ENCODE measurements at places on chromosomes 4 and X.

DNA sequence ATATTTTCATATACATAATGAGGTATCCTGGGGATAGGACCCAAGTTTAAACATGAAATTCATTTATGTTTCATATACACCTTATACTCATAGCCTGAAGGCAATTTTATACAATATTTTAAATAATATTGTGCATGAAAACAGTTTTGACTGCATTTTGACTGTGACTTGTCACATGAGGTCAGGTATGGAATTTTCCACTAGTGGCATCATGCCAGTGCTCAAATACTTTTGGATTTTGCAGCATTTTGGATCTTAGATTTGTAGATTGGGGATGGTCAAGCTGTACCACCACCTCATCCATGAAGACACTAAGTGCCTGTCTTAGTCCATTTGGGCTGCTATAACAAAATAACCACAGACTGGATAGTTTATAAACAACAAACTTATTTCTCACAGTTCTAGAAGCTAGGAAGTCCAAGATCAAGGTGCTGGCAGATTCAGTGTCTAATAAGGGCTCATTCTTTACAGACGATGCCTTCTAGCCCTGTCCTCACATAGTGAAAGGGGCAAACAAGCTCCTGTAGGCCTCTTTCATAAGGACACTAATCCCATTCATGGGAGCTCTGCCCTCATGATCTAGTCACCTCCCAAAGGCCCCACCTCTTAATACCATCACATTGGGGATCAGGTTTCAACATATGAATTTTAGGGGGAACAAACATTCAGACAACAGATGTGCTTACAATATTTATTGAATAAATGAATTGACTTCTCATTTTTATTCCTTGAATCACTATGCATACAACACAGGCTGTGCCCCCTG is 9.4 kb downstream of the NUDT6 start:
- no peak for DNase-seq

DNA sequence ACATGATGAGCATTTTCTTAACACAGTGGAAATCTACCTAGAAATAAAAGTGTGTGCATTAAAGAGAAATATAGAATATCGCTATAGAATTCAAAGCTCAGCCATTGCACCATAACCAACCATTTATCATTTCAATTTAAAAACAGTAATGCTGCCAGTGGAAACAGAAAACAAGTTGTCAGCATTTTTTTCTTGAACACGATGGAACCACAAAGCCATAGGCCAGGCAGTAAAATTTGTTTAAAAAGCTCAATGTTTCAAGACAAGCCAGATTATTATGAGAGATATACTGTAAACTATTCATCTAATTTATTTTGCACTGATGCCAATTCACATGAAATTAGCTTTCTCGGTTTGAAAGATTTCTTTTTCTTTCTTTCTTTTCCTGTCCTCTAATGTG is 46.7 kb upstream of the NRK start:
- no peak for DNase-seq

DNA sequence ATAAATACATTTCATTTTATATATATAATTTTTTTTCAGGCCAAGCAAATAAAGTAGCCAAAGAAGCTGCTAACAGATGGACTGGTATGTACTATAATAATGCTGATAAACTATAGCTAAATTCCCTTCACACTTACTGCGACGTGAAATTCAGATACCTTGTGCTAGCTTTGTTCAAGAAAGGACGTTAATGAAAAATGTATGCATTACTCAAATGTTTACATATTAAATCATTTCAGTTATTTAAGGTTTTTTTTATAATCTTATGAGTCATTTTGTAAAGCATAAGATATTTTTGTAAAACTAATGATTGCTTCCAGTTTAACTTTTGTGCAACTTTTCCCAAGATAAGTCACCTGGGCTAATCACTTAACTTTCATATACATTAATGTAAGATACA is 57.2 kb upstream of the TMEM131L start:
- no peak for DNase-seq

DNA sequence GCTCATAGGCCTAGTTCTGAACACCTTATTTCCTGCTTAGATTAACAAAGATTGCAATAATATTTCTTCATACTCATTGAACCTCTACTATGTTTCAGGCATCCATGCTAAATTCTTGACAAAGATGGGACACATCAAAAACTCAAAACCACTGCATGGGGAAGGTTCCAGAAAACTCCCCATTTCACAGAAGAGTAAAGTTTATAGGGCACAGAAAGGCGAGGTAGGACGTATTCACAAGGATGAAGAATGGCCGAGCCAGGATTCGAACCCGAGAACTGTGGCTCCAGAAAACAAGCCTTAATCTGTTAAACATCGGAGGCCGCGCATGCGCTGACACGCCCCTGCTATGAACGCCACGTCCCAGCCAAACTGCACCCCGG is 688 bp downstream of the UXT start:
- DNase-seq: no peak

DNA sequence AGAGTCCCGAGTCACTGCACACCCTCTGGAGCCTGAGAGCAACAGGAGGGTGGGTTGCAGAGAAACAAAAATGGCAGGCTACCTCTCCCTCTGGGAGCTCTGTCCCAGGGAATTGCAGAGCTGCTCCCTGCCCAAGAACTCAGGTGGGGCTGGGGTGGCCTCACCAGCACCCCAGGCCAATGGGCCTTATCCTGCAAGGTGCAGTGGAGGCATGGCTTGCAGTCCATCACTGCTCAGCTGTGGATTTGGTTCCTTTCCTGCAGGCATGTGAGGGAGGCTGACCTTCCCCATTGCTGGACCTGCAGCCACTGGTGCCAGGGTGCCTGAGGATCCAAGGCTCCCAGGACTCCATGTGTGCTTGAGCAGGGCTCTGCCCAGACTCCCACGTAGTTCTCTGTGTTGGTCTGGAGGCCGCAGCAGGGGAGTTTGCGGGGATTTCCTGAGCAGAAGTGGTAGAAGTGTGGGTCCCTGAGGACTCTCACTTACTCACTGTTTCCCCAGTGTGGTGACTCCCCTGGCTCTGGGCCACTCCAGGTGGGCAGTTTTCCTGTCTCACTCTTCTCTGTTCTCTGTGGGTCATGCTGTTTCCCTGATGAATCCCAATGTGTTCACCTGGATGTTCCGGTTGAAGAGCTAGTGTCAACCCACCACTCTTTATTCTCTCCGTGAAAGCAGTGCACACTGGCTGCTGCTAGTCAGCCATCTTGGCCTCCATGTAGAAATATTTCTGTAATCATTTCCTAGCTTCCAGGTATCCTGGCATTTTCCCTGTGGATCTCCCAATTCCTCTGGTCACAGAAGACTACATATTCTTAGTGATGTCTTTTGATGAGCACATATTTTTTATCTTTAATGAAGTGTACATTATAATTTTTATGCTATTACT is 82.3 kb downstream of the ARHGAP24 start:
- no peak for DNase-seq

GRCh38 chr4:14392378-14392777 is 609.9 kb upstream of the CPEB2 start:
- no peak for DNase-seq

GRCh38 chr4:88911246-88912212 is 145.5 kb downstream of the FAM13A start:
- DNase-seq: no peak

DNA sequence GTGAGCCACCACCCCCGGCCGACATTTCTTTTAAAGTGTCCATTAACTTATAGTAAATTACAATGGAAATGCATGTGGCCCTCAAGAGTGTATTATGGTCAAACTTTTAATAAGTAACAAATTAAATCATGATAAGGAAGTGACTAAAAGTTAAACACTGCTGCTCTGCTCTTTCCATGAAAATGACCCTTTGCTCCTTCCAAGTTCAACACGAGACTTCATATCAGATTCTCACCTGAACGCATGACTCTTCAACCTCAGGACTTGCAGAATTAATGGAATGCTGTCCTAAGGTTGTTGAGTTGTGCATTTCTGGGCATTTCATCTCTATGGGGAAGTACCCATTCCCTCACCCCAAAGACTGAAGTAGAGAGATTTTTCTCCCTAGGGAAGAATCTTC is 27.1 kb downstream of the AWAT2 start:
- DNase-seq: no peak

All from DMS153 (cell line).